Hypothalamus (tissue), 51 donors: ENCODE measurements at places on chromosomes 5 and 9.

- no peak for DNase-seq
These were observed 1685.4 kb upstream of the CDH6 start for GRCh38 chr5:29508131-29508530.

- DNase-seq = no peak
These were observed 74.6 kb downstream of the GOLPH3 start for GRCh38 chr5:32099486-32100035.

GRCh38 chr9:561427-561826 is 280.1 kb upstream of the DMRT1 start:
- DNase-seq = no peak

- DNase-seq = no peak
These were observed 63.2 kb downstream of the PRRT1B start for GRCh38 chr9:131608493-131609037.

- no peak for DNase-seq
These were observed 492.1 kb downstream of the ARHGEF28 start for GRCh38 chr5:74118071-74118470.

GRCh38 chr5:122164070-122164435 is 34.7 kb downstream of the ZNF474 start:
- DNase-seq = no peak

DNA sequence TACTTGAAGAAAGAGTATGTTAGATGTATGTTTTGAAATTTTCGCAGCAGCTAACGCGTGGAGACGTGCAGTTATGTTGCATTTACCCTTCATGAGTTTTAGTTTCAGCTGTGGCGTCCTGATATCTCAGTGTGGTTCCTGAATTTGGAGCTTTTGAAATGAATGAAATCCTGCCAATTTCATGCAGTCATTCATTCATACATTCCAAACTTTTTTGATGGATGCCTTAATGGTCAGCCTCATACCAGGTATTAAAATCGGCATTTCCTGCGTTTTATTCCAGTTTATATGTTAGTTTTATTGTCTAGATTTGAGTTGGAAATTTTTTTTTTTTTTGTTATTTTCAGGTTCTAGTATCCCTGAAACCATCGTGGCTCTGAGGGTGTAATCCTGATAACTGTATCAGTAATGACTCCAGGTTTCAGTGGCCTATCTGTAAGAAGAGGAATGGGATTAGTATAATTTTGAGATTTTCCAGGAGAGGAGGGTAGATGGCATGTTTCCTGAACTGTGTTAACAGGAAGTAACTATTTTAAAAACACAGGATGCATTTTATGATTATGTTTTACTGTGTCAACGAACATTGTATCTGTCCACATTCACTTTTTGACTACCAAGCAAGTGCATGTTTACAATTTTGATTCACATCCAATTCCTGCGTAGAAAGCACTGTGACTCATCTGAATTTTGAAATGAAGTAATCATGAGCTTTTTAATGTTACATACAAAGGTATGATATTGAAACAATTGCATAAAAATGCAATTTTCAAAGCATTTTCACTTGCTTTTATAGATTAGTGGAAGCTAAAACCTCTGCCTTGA is 1.0 kb downstream of the FOCAD start:
- DNase-seq = no peak

GRCh38 chr5:131997026-131997726 is 14.3 kb downstream of the ACSL6 start:
- no peak for DNase-seq

DNA sequence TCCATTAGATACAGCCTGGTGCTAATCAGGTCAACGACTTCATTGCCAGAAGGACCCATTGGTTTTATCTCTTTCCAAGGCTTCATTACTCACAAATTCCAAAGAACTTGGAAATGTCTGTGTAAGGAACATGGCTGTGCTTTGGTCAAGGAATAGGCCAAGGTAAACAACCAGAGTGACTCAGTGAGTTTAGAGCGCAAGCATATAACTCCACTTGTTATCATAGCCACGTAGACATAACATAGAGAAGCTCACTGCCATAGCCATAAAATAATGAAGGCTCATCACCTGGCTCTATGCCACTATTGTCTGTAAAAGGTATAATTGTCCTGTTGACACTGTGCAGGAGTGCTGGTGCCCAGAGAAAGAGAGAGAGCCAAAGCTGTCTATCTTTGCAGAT is 139.3 kb upstream of the PLCXD3 start:
- DNase-seq = no peak

DNA sequence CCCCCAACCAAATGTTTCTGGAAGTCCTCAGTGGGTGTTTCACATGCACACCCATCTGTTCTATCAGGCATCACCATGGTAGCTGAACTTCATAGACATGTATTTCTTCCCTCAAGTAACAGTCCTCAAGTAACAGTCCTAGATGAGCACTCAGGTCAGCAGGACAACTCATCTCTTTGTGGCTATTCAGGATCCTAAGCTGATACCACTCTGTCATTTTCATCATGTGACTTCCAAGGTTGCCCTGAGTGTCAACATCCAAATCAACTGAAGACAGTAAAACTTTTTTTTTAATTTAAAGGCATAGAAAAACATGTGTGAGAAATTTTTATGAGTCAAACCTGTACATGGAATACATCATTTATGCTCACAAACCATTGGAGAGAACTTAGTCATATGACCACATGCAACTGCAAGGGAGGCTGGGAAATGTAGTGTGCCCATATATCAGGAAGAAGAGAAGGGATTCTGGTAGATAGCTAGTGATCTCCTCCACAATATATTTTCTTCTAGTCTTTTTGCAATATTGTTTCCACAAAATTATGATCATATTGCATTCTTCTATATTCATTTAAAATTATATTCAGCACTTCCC is 64.2 kb upstream of the FST start:
- no peak for DNase-seq

GRCh38 chr9:132411091-132411508 is 1.1 kb downstream of the CFAP77 start:
- peak; percentile 32 for DNase-seq

- DNase-seq = no peak
These were observed 59.8 kb downstream of the KIAA1958 start for GRCh38 chr9:112546149-112547012.

DNA sequence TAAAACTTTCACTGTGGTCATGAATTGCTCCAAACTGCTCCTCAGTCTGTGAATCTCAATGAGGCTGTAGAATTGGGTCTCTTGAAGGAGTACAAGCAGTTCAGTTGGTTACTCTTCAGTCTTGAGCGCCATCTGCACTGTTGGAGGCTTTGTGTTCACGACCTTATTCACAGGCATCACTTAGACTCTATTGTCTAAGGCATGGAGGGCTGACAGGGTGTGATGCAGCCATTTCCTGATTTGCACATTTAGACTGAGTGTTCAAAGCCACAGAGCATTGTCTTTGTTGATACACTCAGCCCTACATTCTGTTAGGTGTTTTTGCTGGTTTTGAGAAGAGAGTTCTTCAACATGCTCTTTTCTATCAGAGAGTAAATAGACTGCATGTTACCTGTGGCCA is 355.9 kb upstream of the RIOK2 start:
- DNase-seq = no peak

- DNase-seq = no peak
These were observed 41.6 kb upstream of the VDAC1 start for GRCh38 chr5:134046330-134046729.

DNA sequence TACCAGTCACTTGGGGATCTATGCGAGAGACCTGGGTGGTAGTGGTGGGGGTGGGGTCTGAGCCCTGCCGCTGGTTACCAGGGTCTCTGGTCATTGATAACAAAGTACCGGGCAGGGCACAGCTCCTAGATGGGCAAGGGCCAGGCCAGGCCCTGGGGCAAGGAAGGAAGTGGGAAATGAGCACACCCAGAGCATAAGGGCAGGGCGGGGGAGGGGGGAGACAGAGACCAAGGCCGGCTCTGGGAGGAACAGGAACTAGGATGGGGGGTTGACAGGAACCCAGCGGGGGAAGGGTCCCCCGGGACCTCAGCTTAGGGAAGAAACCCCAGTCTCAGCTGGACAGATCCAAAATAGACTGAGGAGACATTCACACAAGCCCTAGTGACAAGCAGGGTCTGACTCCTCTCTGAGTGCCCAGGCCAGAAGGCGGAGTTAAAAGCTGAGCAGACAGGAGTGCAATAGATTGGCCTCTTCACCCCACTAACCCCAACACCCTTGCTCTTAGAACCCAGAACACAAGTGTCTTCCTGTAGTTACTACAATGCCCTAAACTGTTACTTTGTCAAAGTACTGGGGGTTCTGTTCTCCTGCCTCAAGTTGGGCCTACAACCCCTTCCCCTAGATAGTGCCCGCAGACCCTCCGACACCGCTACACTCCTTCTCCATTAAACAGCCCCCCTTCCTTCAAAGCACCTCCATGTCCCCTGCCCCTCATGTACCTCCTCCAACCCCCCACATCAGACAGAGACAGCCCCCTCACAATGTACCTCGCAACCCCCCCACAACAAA is 628 bp downstream of the ATOSB start:
- DNase-seq = peak; percentile 27

DNA sequence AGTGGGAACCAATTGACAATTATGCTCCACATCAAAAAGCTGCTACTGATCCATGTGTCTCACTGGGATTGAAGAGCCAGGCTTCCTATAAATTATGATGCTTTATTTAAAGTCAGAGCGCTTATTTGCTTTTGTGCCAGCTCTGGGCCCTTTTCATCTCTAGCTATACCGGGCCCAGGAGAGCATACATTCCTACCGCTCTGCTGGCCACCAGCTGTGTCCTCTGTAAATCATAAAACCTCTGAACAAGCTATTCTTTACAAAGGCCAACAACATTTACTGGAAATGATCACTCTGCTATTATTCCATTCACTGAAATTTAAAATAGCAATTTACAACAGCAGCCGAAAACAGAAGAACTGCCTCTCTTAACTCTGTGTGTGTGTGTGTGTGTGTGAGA is 86.6 kb downstream of the ZNF608 start:
- DNase-seq = no peak

DNA sequence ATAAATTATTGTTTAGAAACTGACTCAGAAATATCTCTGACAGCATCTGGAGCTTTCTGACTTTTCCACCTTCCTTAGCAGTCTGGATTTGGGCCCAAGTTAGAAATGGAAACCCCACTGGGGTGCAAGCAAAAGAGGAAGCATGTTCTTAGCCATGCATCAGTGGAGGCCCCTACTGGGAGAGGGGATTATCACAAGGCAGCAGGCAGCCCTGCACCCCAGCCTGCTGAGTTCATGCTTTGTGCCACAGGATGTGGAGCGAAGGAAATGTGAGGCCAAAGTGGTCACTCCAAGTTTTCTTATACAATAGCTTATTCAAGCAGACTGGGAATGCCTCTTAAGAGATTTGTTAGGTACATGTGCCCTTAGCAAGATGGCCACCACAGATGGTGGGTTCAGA is 146.5 kb upstream of the TLX3 start:
- no peak for DNase-seq

DNA sequence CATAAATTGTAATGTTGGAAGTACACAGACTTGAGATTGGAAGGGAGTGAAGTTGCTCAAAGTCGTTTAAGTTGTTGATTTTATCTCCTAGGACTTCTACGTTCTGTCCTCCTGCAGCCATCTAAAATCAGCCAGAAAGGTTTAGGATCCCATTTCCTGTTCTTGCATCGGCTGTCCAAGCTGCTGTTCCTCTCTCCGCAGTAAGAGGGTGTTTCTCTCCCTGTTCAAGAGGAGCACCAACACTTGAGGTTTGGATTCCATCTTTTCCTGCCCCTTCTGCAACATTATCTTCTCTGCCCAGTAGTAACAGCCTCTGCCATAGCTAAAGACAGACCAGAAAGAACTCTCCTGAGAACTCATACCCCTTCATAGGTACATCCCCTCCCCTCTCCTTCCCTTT is 373.4 kb downstream of the GADD45G start:
- no peak for DNase-seq

DNA sequence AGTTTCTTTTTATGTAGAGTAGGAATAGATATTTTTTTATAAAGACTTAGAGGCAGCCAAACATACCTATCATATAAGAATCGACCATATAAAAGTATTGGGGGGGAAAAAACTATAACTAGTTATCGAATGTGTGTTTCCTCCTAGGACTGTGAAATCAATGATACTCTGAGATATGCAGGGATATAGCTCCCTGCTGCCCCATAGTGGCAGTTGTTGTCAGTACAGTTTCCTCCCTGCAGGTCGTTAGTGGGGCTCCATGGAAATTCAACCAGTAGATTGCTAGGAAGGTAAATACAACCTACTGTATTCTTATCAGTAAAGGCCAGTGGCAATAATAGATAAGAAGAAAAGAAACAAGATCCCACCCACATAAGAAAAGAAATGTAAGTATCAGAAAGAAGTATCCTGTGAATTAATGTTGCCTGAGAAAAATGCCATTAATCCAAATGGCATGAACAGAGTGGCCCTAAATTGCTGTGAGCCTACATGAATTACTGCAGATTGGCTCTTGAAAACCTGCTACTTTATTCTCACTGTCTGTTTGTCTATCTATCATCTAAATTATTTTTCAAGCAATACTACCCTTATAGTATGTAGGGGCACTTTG is 136.9 kb upstream of the FBN2 start:
- DNase-seq = no peak

GRCh38 chr9:2601785-2602378 is 19.7 kb upstream of the VLDLR start:
- DNase-seq = no peak

- DNase-seq = no peak
These were observed 219.7 kb downstream of the DTWD2 start for GRCh38 chr5:118768607-118769175.

- no peak for DNase-seq
These were observed 37.7 kb downstream of the SPARC start for GRCh38 chr5:151648988-151649387.

- DNase-seq = no peak
These were observed 6.8 kb downstream of the C9orf43 start for GRCh38 chr9:113417370-113417769.

DNA sequence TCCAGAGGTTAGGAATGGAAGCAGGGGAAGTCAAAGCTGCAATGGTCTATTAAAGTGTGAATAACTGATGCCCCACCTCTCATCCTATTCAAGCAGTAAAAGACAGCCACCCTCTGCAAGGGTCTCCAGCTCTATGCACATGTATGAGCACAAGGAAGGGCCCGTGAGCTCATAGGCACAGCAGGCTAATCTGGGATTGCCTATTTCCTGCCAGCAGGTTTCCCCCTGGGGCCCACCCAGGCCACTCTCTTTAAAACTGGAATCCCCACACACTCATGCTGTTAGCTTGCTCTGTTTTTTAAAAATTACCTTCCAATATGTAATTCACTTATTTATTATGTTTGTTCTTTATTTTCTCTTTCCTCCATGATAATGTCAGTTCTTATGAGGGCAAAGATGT is 48.7 kb upstream of the ZNF366 start:
- no peak for DNase-seq

DNA sequence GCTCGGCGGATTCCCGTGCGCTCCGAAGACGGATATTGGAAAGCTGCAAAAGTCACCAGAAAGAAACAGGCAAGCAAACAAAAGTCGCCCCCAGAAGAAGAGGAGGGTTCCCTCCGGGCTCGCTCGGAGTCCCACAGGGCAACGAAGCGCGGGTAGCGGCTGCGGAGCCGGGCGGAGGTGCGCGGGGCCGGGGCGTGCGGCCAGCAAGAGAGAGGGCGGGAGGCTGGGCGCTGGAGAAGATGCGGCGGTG is at the start of gene FBN2:
TSS of gene FBN2 (minus strand) at position 246 of the 250 bp plus-strand sequence. CDS start 642 bp downstream, outside the sequence.
- DNase-seq = no peak

GRCh38 chr9:97632248-97632984 is 752 bp downstream of the TSTD2 start:
- no peak for DNase-seq

GRCh38 chr9:99193466-99193821 is 28.3 kb downstream of the ALG2 start:
- no peak for DNase-seq

GRCh38 chr5:7391814-7392692 is 3.9 kb upstream of the ADCY2 start:
- no peak for DNase-seq
